HS-27A (cell line): ENCODE measurements at places on chromosomes 3 and 15.

GRCh38 chr3:31106204-31106603 is 211.7 kb upstream of the GADL1 start:
- DNase-seq: peak; percentile 29

DNA sequence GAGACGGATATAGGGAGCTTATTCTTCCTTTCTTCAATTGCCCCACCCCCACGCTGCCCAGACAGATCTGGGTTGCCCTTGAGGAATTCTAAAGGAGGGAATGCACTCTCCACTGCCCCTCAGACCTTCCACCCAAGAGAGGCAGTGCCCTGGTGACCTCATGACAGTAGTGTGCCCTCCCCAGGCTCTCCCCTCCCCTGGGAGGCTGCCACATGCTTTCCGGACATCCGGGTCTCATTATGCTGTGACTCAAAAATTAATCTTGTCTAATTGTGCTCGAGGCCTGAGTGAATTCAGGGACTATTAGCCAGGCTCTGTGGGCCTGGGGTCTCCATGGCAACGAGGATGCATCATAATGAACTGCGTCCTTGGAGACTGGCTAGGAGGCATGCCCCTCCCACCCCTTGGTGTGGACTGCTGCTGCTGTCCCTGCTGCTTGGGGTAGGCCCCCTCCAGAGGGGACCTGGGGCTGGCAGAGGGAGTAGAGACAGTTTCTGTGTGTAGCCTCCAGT is 20.8 kb downstream of the CORO2B start:
- DNase-seq: no peak

DNA sequence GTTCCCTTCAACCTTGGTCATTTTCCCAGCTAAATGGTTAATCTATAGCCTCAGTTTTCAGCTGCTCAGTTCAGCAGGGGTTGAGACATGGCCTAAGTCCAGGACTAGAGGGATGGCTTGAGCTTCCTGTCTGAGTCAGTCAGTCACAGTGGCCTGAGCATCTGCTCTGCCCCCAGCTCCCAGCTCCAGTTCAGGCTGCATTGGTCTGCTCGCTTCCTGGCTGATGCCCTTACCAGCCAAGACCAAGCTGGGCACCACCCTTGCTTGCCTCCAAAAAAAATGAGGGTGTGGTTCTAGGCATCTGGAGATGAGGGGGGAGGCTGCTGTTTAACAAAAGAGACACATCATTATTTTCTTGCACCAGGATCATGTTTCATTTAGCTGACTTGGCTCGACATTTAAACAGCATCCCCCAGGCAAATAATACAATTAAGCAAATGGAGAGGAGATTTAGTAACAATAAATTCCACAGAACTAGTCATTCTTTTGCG is 70.7 kb downstream of the WNT5A start:
- DNase-seq: peak; percentile 92

- DNase-seq: no peak
Measured at GRCh38 chr3:72892081-72892775, 4.4 kb downstream of the GXYLT2 start.

DNA sequence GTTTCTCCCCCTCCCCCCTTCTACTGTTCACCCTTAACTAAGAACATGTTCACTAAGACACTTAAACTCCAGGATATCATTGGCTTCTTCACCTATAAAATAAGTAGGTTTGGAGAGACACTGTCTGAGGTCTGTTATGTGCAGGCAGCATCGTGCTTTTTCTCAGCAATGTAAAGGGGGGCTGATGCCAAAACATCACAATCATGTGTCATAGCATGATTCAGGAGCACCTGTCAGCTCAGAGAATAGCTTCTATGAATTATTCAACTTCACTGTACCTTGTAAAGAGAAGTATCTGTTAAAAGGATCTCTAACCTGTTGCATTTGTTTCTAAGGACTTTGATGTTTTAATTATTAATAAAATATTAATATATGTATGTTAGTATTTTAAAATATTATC is 211.4 kb upstream of the EPHA3 start:
- DNase-seq: no peak

GRCh38 chr3:192887047-192887446 is 30.6 kb downstream of the MB21D2 start:
- DNase-seq: no peak

DNA sequence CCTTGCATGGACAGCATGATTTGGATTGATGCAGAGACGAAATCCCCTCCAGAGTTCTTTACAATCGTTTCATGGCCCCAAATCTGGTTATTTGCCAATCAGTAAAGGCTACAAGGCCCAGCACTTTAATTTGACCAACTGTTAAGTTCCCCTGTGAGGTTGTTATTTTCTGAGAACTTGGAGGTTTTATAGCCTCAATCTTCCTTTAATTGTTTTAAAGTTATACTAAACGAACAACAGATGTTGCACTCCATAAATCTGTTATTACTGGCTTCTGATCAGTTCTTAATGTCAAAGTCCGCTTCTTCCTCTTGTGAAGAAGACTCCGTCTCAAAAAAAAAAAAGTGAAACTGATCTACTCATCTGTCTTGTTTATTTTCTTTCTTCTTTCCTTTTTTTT is 30.8 kb downstream of the LARP6 start:
- DNase-seq: no peak

- no peak for DNase-seq
Measured at GRCh38 chr3:114221165-114221880, 16.1 kb downstream of the ZNF80 start.
